Astrocyte (in vitro differentiated cells and primary cell): ENCODE measurements at places on chromosomes 1 and 21.

DNA sequence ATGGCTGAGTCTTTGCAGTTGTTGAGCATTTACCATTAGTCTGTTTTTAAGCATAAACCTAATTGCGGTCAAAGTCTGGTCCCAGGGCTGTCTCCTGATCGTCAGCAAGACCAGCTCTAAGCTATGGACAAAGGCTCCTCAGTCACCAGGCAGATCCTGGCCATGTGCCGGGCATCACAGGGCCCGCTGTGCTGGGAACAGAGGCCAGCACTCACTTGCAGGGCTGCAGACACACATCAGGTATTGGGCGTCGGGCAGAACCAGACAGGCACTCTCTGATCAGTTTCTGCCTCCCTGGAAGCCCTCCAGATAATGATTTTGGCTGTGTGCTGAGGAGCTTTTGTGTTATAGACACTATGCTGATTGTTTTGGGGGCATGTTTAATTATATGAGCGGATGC, 26.6 kb downstream of the TMEM51 start:
- H3K4me1 ChIP-seq = peaks cover 27% of the 10 kb centered on the region
- H3K27ac ChIP-seq = no peak overlapping the region
- no peaks in the 10 kb centered on the region for H3K27me3 ChIP-seq
- H3K4me3 ChIP-seq = no peak overlapping the region

DNA sequence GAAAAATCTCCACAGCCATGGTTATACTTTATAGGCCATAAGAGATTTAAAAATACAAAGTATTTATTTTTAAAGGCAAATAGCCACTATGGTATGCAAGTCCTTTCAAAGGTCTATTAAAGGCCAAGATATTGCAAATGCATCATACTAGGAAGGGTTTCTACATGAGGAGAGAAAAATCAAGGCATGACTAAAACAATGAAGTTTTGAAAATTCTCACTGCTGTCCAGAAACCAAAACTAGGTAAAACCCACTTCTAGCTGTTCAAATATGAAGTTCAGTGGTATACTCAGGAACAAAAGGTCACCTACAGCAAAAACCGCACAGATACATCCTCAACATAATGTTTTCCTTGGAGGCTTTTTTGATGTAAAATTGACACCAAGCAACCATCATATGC, 75.0 kb downstream of the EPS15 start:
- peaks cover 9% of the 10 kb centered on the region for H3K36me3 ChIP-seq
- H3K27me3 ChIP-seq = no peaks in the 10 kb centered on the region
- H3K4me1 ChIP-seq = no peaks in the 10 kb centered on the region
- no peak overlapping the region for H3K4me3 ChIP-seq

GRCh38 chr21:45767071-45768006, 123.8 kb downstream of the PCBP3 start:
- no peak overlapping the region for H3K27ac ChIP-seq
- peaks cover 13% of the 10 kb centered on the region for H3K4me1 ChIP-seq
- no peak overlapping the region for H3K4me3 ChIP-seq
- H3K36me3 ChIP-seq = no peaks in the 10 kb centered on the region
- no peaks in the 10 kb centered on the region for H3K27me3 ChIP-seq
- DNase-seq = peak; percentile 41

- no peaks in the 10 kb centered on the region for H3K36me3 ChIP-seq
- no peak overlapping the region for H3K4me3 ChIP-seq
- H3K27ac ChIP-seq = no peak overlapping the region
Observed at GRCh38 chr1:1157033-1157365, 16.7 kb upstream of the TTLL10 start.

GRCh38 chr1:184953600-184954219, 20.6 kb downstream of the NIBAN1 start:
- peaks cover 8% of the 10 kb centered on the region for H3K4me1 ChIP-seq
- H3K27ac ChIP-seq = peak overlapping the region; percentile 45
- no peaks in the 10 kb centered on the region for H3K27me3 ChIP-seq
- no peak overlapping the region for H3K4me3 ChIP-seq
- no peaks in the 10 kb centered on the region for H3K36me3 ChIP-seq
- DNase-seq = peak; percentile 84

DNA sequence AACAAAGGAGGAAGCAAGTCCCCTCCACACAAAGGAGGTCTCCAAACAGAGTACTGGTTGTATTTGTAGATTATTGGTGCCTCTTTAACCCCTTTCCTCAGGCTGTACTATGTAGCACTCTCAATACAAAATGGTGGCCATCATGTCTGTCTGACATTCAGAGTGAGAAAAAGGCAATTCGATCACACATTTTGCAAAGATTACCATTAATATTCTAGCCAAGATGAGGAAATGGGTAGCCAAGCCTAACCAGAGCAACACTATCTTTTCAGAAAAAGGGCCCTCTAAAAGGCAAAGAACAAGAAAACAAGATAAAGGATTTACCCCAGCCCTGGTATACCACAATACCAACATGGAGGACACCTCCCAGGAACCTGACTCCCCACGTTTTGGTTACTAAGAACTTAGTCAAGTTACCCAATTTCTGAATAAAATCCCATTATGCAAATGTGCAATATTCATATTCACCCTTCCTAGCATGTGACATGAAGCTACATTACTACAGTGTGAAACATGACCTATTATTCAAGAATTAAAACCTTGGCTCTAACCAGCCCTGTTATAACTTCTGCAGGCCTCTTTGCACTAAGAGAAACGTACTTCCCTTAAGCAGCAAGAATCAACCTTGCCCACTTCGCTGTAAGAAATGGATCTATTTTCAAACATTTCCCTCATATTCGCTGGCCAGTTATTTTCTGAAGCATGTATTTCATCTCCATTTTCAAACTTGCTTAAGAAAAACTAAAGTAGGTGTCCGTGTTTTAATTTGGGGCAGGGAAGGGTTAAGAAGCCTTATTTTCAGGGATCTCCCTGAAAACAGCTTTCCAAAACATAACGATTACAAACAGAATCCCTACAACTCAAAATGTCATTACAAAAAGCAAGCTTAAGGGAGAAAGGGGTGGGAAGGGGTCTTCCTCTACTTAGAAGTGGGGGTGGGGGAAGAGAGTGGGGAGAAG, 2.1 kb downstream of the KDM5B start:
- H3K36me3 ChIP-seq = no peaks in the 10 kb centered on the region
- no peaks in the 10 kb centered on the region for H3K27me3 ChIP-seq
- H3K4me1 ChIP-seq = peaks cover 25% of the 10 kb centered on the region
- no peak for DNase-seq
- H3K4me3 ChIP-seq = peak overlapping the region; percentile 90
